ENCODE measurements at places on chromosomes 4 and X.

- no peak for DNase-seq
These were observed 26.0 kb upstream of the ELF2 start for GRCh38 chr4:139202991-139203390.

- no peak for DNase-seq
These were observed 15.1 kb upstream of the AFF1 start for GRCh38 chr4:86919561-86920223.

GRCh38 chrX:108001218-108001814 is 19.1 kb upstream of the TEX13B start:
- DNase-seq, result no peak

DNA sequence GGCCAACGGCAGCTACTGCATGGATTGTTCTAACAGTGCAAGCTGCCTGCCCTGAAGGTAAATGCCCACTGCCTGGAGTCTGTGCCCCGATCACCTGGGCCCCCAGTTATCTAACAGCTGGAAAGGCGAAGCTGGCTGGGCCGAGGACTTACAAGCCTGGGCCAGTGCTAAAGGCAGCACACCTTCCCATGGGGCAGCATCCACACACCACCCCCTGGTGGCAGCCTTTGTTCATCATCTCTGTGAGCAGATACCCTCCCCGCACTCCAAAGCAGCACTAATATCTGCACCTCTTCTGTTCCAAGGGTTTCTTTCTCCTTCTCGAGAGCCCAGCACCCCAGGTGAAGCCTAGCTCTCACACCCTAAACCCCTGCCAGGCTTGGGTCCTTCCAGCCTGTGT is 7.6 kb downstream of the SLC2A9 start:
- no peak for DNase-seq

DNA sequence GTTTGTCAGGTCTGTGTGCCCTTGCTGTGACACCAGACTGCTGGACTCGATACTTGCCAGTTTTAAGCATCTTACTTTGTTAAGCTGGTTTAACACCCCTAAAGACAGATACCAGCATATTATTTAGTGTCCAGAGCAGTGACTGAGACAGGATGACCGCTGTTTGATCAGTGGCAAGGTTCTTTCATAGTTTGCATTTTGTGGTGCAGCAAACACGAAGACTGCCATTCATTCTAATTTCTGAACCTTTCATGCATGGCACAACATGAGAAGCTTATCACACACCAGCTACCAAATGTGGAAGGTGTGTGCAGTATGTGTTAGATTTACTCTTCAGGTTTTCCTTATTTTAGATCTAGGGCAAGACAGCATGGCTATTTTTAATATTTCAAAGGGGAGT is 28.2 kb downstream of the JADE1 start:
- no peak for DNase-seq

DNA sequence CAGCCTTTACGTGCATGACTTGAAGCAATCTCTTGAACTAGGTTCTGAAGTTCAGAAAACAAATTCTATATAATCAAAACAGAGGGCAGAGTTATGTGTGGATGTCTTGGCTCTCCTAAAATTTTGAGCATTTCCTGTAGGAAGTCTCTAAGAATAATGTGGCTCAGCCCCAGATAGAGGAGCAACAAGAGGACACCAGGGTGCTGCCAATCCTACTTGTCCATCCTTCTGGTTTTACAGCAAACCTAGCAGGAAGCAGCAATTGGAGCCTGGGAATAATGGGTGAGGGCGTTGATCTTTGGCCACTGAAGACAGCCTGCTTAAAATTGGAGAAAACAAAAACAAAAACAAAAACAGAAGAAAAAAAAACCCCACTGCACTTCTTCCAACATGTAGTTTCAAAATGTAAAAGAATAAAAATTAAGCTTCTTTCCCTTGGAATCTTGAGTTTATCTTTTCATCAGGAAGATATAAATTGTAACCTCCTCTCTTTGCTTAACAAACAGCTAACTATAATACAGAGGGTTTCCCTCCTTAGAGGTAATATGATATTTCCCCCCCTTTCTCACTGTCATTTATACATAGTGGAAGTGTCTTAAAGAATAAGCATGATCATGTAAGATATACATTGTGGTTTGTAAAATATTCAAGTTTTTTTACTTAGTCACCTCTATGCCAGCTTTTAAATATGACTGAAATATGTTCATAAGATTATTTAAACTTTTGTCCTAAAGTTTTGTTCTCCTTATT is 130.6 kb downstream of the FBXO8 start:
- DNase-seq, result no peak
